ENCODE measurements at places on chromosomes 16 and 17.

GRCh38 chr17:61420052-61420451 is 20.4 kb downstream of the TBX2 start:
- no peak for DNase-seq

- no peak for DNase-seq
Measured at GRCh38 chr17:71269201-71269600, 851.6 kb upstream of the SOX9 start.

DNA sequence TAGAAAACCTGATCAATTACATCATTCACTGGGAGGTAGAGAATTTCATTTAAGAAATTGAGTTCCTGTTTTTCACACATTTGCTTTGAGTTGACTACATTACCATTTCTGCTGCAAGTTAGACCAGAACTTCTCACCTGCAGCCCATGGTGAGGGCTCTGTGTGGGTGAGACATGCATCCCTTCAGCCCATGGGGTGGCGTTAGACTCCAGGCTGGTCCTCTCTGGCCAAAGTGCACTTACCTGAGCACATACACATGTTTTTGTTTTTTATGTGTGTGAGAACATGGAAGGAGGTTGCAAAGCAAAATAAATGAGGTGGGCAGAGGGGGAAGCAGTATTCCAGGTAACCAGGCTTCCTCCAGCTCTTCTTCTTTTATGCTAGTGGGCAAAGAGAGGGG is 470.2 kb downstream of the PMP22 start:
- no peak for DNase-seq

DNA sequence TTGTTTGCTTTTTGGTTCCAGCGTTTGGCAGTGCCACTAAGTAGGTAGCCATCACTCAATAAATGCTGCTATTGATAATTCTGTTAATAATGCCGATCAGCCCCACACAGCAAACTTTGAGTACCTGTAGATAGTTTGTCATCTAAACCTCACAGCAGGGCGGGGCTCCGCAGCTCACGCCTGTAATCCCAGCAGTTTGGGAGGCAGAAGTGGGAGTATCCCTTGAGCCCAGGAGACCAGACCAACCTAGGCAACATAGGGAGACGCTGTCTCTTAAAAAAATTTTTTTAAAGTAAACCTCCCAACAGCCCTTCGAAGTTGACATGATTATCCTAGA is 1.6 kb downstream of the BFAR start:
- no peak for DNase-seq

DNA sequence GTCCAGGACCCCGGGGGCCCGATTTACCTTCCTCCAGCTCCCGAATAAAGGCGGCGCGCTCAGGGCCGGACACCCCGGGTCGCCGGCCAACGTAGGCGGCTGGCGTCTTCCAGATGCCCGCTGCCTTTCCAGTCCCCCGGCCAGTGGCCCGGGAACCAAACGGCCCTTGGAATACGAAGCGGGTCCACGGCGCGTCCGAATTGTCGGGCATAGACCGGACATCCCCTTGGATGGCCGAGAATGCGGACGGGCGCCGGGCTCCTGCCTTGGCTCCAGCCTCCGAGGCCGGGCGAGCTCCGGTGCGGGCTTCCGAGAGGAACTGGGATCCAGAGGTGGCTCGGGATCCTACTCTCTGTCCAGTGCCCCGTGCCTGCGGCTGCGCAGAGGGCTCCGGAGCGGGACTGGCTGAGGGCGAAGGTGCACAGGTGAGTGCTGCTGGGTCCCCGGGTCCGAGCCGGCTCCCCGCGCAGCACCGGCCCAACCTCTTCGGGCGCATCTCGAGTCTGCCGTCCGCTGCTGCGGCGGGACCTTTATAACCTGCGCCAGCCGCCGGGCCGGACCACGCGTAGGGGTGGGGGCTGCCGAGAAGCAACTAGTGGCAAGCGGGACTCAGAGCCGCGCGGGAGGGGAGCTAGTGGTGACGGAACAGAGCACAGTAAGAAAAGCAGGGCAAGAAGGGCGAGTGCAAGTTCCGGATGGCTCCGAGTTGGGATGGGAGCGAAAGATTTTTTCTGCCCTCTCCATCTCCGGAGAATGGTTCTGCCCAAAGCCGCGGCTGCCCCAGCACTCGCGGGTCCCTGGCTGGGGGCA is at the start of gene HAP1:
TSS of gene HAP1 (minus strand) at position 505 of the 810 bp plus-strand sequence. CDS start at position 496, 9 bp downstream.
- peak; percentile 52 for DNase-seq

DNA sequence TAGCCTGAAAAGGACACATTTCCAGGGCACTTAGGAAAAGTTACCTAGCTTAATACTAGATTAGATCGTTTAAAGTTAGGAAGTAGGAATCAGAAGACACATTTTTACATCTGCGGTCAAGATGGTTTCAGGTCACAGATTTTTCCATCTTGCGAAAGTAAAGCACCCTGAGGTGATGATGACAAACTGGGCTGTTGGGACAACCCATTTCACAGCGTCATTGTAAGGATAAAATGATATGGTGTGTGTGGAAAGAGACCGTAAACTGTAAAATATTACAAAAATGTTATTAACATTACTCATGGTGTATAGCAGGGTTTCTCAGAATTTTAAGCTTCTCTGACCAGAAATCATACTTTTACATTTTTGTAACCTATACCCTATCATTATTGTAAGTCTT is 10.1 kb upstream of the MAP2K6 start:
- no peak for DNase-seq
